ENCODE measurements at places on chromosomes 4 and X. TPM values are rescaled to one million over a fixed set of nuclear protein-coding genes. Genes with fewer than 3 reads are reported as not detected.

NUDT11 gene
- 1.6 TPM for total RNA-seq

WDR1 gene
- total RNA-seq: 135 TPM

EGF gene
- 7.5 TPM for total RNA-seq

FAM47A gene
- not detected for total RNA-seq

IL9R gene
- total RNA-seq: 0.42 TPM

APLN gene
- not detected for total RNA-seq

ADH7 gene
- total RNA-seq: not detected

CTSO gene
- 7.9 TPM for total RNA-seq

MGARP gene
- not detected for total RNA-seq

LRP2BP gene
- 4.5 TPM for total RNA-seq

S100P gene
- 0.31 TPM for total RNA-seq

SPANXA1 gene
- total RNA-seq: not detected

ARAP2 gene
- 201 TPM for total RNA-seq

CSN3 gene
- total RNA-seq: not detected

IL13RA2 gene
- not detected for total RNA-seq

CLCN4 gene
- total RNA-seq: 0.84 TPM

KCTD8 gene
- not detected for total RNA-seq

NLGN3 gene
- 2.6 TPM for total RNA-seq

LEF1 gene
- 327 TPM for total RNA-seq

HELT gene
- not detected for total RNA-seq

AFM gene
- total RNA-seq: not detected

MEPE gene
- total RNA-seq: 0.21 TPM

GPRIN3 gene
- total RNA-seq: 51.6 TPM

AMTN gene
- not detected for total RNA-seq

CEP44 gene
- 14.1 TPM for total RNA-seq

Data from mononuclear cell (primary cell).